ENCODE measurements at places on chromosomes 3 and 15.

DNA sequence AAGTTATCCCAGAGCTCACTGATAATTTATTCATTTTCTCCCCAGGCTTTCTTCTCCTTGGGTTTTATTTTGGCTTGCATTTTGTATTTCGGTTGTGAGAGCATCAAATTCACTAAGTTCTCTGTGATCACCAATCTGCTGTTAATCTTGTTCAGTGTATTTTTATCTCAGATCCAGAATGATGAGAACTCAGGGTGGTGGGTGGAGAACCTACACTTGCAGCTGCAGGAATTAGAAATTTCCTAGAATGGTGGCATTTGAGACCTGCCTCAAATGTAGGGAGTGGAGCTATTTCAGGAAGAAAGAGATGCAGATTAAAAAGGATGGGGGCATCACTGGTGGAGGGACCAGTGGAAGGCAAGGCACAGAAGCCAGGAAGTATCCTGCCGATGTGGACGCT, 129.6 kb downstream of the OPA1 start:
- no peak for DNase-seq

DNA sequence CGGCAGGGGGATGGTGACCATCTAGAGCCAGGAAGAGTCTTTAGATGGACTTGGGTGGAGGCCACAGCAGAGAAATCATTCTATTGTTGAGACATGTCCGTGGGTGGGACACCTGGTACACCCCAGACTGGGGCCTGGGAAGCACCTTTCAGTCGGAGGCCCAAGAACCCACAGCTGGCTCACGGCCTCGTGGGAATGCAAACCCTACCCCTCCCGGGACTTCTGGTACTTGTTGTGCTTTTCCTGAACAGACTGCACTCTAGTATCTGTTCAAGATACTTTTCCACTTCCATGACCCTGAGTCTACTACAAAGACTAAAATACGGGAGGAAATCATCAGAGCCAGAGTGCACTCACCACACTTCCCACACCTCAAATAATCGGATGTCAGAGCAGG, 60.7 kb downstream of the BDH1 start:
- no peak for DNase-seq

- DNase-seq = no peak
These were observed 116.2 kb upstream of the NECTIN3 start for GRCh38 chr3:110955301-110955880.

- DNase-seq = no peak
These were observed 60.3 kb upstream of the CFAP161 start for GRCh38 chr15:81073801-81074200.

GRCh38 chr15:51046799-51047449, 47.8 kb downstream of the TNFAIP8L3 start:
- no peak for DNase-seq

DNA sequence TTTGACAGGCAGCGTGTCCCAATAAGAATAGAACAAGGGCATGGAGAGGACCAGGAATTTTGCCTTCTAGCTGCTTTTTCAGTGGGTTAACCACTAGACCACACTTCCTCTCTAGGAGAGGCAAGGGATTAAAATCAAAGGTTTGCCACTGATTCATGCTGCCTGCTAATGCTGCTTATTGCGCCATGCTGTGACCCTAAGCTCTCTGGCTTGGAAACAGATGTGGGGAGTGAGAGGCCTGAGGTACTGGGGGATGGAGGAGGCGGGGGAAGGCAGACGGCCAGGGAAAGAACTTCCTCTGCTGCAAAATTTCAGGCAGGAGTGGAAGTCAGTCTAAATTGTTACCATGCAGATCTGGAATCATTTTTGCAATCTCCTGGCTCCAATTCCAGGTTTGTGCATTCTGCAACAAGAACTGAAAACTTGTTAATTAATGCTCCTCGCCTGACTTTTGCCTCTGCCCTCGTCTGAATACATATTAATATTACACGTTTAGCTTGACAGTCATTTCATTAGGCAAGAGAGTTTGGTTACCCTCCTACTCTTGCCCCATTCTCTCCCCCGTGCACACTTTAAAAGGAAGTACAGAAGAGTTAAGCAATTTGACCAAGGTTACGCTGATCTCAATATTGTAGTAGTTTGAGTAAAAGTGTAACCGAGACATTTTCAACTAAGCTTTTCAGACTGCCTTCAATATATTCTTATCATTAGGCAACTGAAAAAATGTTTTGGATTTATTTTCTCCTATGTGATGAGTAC, 121.7 kb upstream of the SPRED1 start:
- DNase-seq = no peak

DNA sequence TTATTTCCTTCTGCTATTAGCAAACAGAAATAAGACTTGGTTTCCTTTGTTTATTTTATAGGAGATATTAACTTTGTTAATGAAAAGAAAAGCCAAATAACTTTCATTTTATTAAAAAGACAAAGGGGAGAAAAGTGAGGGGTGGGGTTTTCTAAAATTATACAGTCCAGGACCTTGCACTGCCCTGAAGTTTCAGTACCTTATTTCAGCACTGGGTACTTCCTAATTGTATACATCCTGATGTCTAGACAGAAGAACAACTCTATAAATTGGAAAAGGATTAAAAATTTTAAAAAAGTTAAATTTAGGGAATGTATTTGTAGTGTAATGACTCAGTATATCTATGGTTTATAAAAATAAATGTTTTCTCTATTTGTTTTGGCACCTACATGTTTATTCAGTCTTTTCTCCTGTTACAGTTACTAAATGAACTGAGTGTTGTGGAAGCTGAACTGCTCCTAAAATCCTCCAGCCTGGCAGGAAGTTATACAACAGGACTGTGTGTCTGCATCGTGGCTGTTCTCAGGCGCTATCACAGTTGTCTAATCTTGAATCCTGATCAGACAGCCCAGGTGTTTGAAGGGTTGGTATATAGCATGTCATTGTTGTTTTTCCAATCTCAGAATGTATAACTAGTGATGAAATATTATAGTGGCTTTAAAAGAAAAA, 27.6 kb upstream of the P2RY13 start:
- no peak for DNase-seq

GRCh38 chr3:10463533-10464434, 41.6 kb downstream of the ATP2B2 start:
- no peak for DNase-seq

DNA sequence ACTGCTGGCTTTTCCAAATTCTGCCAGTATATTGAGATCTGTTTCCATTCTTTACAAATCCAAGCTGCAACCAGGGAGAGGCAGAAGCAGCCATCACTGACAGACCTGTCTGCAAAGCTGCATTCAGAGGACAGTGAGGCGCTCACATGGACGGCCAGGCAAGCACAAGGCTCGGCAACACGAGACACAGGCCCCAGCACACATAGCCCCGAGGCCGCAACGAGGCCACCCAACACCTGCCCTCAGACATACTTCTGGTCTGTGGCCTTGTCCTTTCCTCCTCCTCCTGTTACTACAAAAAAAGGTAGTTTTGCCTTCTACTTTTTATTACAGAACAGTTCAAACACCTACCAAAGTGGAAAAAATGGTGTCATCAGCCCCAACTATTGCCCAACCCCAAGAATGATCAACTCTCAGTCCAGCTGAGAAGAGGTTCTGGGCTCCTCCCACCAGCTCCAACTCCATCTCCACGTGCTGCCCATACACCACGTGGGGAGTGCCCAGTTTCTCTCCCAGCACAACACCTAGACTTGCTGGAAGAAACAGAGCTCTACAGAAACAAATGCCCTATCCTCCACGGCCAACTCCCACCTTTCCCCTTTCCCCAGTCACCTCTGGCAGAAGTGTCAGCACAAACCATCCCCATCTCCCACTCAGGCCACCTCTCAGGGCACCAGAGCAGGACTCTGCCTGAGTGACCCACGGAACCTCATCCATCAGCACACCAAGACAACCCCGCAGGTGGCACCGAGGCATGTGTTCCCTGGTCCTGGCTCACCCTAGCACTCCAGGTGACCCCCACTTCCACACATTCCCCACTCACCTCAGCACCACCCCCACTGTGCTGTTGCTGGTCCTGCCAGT, 7.4 kb downstream of the ZXDC start:
- no peak for DNase-seq

- DNase-seq = no peak
These were observed 239.4 kb downstream of the RORA start for GRCh38 chr15:60989696-60990095.

GRCh38 chr3:20696388-20697150, 510.6 kb upstream of the SGO1 start:
- DNase-seq = no peak

- DNase-seq = no peak
These were observed 521.2 kb downstream of the RBMS3 start for GRCh38 chr3:29802057-29802456.

DNA sequence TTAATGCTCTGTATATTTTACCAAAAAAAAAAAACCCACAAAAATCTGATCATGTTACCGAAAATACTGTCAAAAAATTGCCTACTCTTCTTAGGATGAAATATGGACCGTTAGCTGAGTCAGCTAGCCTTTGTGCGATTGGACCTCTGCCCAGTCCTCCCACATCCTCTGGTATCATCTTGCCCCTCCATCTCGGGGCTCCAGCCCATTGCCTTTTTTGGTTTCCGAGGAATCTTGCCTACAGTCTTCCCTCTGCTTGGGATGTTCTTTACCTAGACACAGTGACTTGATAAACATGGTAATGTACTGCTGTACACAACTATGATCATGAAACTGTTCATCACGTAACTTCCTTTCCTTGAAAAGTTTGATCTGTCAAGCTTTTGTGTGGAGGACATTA, 371.4 kb downstream of the SV2B start:
- DNase-seq = peak; percentile 52

DNA sequence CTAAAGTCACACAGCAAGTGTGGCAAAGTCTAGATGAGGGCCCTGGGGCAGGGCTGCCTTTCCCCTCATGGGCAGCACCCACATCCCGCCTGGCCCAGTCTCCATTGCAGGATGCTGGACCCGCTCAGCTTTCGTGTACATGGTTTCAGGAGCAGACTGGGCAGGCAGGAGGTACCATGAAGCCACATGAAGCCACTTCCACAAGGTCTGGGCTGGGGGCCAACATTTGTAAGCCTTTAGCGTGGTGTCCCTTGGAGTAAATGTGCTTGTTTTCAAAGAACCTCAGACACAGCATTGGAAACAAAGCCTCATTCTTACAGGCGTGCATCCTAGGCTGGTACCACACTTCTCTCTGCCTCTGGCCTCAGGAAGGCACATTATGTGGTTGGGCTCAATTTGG, 34.5 kb downstream of the UMPS start:
- DNase-seq = no peak

- DNase-seq = no peak
These were observed 79.5 kb upstream of the PEX5L start for GRCh38 chr3:180116203-180116602.

DNA sequence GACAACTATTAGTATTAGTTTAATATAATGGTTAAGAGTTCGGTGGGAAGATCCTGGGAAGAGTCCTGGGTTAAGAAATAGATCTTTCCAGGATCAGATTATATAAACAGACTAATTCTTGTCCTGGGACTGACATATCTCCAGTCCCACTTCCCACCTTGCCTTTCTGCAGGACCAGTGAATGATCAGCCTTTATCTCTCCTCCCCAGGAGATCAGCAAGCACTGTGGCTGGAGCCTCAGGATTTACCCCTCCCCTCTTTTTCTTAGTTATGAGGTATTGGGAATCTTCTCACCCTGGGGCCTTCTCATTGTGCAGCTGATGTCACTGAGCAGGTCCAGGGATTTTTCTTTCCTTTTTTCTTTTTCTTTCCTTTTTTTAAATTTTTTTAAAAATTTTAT, 135.7 kb upstream of the UMPS start:
- DNase-seq = no peak

DNA sequence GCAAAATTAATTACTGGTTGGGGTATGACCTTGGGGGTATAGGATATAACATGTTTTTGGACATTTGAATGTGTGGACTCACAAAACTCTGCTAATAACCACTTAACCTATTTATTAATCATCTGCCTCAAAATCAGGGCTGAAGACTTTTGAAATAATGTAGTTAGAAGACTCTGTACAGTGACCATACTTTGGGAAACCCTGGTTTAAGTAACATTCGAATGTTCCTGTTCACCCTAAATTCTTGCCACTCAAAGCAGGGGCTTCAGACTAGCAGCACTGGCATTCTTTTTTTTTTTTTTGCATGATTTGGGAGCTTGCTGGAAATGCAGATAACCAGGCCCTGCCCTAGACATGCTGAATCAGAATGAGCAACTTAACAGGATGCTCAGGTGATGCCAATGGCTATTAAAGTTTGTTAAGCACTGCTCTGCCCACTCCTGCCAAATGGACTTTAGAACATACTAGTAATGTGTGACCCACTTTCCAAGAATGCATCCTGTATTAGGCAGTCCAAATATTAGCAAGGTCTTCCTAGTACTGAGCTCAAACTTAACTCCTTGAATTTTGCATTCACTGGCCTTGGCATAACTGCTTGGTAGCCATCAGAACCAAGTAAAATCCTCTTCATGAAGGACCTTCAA, 12.7 kb upstream of the ST3GAL6 start:
- DNase-seq = no peak

GRCh38 chr15:101295607-101296161, 636 bp upstream of the SNRPA1 start:
- DNase-seq = no peak

- peak; percentile 33 for DNase-seq
These were observed 143.3 kb downstream of the HCN4 start for GRCh38 chr15:73225358-73226015.

DNA sequence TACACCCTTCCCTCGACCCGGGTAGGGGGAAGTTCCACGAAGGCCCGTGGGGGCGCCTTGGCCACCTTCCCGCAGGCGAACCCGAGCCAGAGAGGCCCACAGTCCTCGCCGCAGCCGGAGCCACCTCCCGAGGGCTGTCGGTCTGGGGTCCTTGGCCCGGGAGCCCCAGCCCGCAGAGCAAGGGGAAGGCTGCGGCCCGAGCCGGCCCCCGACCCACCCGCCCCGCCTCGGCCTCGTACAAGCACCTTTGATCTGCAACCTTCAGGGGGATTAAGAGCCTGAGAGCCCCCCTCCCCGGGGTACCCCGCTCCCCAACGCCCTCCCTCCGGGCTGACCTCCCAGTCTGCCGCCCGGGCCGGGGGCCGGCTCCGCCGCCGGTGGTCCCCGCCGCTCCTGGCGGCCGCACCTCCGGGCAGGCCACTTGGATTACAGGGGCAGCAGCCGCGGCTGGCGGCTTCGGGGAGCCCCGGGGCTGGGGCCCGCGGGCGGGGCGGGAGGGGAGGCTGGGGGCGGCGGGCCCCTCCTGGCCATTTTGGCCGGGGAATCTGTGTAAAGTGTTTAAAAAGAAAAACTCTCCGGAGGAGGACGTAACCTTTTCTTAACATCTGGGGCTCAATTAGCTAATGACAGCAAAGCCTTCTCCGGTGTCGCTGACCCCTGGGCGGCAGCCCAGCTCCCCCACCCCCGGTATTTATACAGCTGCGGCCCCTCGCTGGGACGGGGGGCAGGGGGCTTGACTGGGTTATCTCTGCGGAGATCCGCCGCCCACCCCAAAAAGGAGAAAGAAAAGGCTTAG, 40.2 kb downstream of the EPHB3 start:
- no peak for DNase-seq

DNA sequence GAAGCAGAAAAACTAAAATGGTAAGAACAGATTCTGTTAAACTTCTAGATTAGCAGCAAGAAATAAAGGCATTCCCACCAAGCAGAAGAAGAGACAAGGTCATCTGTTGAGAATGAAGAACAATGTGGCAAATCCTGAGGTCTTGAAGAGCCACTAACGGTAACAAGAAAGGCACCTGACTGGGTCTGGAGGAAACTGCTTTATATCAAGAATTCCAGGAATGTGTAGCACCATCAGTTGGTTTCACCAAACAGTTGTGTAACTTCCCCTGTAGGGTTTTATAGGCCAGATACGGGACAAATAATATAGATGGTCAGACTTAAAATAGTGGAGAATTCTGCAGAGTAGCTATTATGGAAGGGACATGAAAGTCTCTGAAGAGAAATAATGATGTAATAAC, 57.3 kb downstream of the ACAP2 start:
- no peak for DNase-seq

GRCh38 chr15:68097029-68097428, 42.9 kb downstream of the PIAS1 start:
- DNase-seq = no peak

All from CD4-positive, CD25-positive, alpha-beta regulatory T cell (primary cell).